Natural killer cell (primary cell): ENCODE measurements at places on chromosomes 3 and 15. TPM values are rescaled to one million over a fixed set of nuclear protein-coding genes. Genes with fewer than 3 reads are reported as not detected.

DNA sequence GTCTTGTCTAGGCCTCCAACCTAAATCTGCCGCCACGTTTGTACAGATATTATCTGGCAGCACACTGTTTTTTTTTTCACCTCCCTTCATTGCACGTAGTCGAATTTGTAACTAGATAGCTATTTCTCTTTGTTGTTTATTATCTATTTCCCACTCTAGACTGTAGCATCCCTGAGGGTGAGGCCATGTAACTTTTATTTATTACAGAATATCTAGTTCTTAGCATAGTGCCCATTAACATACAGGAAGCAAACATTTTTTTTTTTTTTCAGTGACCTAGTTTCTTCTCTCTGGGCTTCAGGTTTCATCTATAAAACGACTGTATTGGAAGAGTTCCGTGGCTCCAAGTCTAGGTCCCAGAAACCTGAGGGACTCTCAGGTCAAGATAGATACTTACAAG lies 354.3 kb downstream of the FGF12 start:
- H3K27ac ChIP-seq, result no peak overlapping the region
- H3K27me3 ChIP-seq, result no peaks in the 10 kb centered on the region
- DNase-seq, result no peak
- no peaks in the 10 kb centered on the region for H3K4me1 ChIP-seq

DNA sequence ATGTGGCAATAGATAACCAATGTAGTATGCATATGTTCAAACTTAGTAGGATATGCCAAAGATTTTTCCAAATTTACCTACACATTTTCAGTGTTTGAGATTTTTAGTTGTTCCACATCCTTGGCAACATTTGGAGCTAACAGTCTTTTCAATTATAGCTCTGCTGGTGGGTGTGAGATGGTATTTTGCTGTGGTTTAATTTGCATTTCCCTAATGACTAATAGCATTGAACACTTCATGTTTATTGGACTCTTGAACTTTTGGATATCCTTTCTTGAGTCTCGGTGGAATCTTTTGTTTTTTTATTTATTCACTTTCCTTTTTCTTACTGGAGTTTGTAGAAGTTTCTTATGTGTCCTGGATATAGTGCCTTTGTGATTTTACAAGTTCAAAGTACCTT lies 11.0 kb upstream of the ILDR1 start:
- no peak overlapping the region for H3K27ac ChIP-seq
- no peak for DNase-seq
- H3K27me3 ChIP-seq, result no peaks in the 10 kb centered on the region
- H3K4me1 ChIP-seq, result no peaks in the 10 kb centered on the region
- H3K36me3 ChIP-seq, result no peaks in the 10 kb centered on the region

GRCh38 chr3:184489268-184489841 lies 72.2 kb upstream of the EPHB3 start:
- DNase-seq, result no peak
- no peak overlapping the region for H3K4me3 ChIP-seq
- no peak overlapping the region for H3K27ac ChIP-seq

GRCh38 chr3:15271785-15272381 lies 60.5 kb downstream of the SH3BP5 start:
- peaks cover 98% of the 10 kb centered on the region for H3K4me1 ChIP-seq
- H3K36me3 ChIP-seq, result peaks cover 25% of the 10 kb centered on the region
- H3K27me3 ChIP-seq, result no peaks in the 10 kb centered on the region
- H3K27ac ChIP-seq, result peak overlapping the region; percentile 89

DNA sequence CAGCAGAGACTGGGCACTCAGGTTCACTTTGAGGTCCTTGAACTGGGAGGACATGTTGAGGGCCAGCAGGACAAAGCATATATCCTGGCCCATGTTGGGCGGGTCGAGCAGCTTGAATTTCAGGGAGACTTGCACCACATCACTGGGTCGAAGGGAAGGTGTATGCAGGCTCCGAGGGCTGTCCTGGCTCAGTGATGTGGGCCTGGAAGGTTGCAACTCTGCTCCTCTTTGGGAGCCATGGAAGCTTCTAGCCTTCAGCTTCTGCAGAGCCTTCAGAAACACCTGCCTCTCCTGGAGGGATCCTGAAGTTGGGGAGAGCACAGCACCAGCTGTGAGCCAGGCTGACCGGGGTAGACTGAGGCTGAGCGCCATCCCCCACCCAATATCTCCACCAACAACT lies 14.7 kb upstream of the EPB42 start:
- no peak for DNase-seq
- no peak overlapping the region for H3K4me3 ChIP-seq
- H3K27me3 ChIP-seq, result no peaks in the 10 kb centered on the region

Gene NR1I2
- total RNA-seq, result 0.13 TPM
